ENCODE measurements at places on chromosomes 2 and 18.

GRCh38 chr2:102686479-102687439 lies 67.4 kb downstream of the SLC9A2 start:
- DNase-seq, result no peak

DNA sequence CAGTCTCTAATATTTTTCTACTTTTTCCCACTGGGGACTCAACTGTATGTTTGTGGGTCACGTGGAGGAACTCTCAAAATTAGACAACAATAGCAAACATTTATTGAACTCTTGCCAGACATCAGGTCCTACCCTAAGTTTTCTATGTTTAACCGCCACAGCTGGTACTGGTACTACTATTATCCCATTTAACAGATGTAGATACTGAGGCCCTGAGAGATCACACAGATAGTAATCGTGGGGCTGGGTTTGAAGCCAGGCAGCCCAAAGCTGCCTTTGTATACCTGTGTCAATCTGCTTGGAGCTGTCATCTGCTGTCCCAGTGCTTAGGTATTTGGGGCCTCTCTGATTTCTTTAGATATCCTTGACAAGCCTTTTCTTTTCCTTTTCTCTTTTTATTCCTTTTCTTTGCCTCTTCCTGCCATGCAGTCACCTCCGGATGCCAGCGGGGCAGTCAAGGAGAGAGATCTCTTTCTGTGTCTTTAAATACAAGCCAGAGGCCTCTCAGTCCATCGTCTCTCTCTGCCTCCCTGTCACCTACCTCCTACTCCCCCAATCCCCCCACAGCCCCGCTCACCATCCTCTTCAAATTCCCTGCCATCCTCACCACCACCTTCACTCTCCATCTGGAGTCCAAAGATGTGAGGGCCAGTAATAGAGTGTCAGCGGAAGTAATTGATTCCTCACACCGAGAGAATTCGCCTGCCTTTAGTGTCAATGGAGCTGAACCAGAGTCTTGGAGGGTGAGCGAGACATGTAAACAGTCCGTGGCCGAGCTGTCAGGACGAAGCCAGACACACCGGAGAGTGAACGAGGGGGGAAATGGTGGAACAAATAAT lies 23.4 kb downstream of the NRP2 start:
- no peak for DNase-seq

- DNase-seq, result no peak
These were observed 120.8 kb downstream of the ESCO1 start for GRCh38 chr18:21479721-21480120.

DNA sequence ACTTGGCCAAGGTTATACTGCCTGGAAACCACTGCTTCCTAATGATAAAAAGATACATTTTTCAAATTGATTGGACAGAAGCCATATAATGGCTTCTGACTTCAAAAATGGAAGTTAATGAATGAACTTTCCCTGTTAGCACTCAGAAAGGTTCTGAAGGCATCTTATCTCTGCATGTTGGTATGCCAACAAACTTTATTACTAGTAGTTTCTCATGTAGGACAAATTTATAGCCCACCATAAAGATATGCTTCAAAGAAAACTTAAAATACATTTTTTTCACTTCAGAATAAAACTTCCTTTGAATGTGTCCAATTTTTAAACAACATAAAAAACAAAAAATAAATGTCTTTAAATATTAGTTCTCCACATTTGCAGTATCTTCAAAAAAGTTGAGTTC lies 10.0 kb downstream of the DOCK10 start:
- DNase-seq, result no peak

DNA sequence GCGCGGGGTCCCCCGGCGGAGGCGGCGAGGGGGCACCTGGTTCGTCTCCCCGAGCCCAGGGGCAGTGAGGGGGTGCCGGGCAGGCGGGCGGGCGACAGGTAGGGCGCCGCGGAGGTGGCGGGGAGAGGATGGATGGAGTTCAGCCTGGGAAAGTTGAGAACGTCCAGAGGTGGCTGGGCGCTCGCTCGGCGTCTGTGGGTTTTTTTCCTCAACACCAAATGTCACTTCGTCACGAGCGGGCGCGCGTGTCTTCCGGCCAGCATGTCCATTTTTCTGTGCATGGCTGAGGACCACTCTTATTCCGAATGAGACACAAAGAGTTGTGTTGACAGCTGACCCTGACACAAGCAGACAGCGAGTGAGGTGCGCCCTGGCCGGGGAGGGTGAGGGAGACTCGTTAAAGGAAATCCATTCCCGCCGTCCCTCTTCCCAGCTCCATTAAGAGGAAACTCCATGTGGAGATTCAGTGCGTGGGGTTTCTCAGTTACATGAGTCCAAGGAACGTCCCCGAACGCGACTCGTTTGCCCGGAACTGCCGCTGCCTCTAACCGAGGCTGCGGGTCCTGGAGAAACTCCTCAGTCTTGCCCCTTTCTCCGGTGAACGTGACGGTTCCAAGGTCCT lies 859 bp downstream of the GREB1L start:
- no peak for DNase-seq

DNA sequence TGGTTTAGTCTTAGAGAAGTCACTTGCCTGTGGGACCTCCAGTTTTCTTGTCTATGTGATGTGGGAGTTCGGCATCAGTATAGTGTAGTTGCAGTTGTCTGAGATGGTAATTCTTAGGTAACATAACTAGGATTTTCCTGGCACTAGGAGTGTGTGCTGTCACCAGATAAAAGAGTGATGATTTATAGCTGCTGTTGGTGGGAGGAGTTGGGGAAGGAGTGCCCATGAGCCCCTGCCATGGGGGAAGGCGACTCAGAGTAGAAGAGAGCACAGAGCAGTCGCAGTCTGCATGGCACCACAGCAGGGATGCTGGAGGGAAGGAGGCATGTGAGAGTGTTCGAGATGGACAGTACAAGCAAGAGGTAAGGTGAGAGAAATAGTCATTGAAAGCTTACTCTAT lies 38.7 kb downstream of the ATP9B start:
- no peak for DNase-seq

DNA sequence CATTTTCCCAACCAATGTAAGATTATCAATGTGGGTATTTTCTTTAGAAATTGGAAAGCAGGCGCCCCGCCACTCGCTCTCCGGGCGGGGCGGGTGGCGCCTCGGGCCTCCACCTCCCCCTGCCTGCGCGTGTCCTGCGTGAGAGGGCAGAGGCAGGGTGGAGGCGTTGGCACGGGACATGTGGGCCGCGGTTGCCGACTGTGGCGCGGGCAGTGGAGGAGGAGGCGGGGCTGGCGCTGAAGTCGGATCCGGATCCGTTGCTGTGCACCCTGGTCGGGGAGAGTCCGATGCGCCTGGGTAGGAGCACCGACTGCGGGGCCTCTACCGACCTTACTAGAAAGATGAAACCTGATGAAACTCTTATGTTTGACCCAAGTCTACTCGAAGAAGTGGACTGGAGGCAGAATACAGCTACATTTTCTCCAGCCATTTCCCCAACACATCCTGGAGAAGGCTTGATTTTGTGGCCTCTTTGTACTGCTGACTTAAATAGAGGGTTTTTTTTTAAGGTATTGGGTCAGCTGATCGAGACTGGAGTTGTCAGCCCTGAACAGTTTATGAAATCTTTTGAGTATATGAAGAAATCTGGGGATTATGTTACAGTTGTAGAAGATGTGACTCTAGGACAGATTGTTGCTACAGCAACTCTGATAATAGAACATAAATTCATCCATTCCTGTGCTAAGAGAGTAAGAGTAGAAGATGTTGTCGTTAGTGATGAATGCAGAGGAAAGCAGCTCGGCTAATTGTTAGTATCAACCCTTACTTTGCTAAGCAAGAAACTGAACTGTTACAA lies 37.9 kb downstream of the PMS1 start:
- DNase-seq, result no peak

- no peak for DNase-seq
These were observed 58.7 kb downstream of the HK2 start for GRCh38 chr2:74892609-74893008.

DNA sequence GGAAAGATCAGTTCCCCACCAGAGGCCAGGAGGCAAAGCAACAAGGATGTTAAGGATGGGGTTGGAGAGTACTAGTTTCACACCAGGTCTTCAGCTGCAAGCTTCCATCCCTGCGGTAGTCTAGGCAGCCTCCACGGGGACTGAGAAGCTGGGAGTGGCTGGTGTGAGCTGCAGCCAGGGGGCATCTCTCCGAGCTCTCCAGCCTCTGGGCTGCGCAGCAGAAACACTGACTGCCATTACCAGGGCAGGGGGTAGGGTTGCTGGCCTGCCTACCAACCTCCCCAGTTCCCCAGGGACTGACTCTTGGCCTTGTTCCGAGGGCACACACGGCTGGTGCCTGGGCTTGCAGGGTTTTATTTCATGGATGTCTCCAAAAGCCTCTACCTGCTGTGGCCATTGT lies 15.9 kb downstream of the GATA6 start:
- DNase-seq, result no peak

DNA sequence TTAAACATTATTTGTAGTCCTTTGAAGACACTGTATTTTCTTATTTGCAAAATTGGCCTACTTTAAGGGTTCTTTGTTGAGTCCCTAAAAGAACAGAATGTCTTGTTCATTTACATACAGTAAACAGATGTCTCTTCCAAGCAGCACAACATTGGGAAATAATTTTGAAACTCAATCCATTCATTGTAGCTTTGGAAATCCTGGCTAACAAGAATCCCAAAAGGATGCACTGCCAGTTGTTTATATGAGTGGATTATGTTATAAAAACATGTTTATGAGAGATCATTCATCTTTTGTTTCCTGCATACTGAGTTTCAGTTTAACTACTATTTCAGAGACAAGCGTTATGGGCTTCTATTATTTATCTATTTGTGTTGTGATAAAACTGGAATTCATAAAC lies 499.3 kb downstream of the PID1 start:
- no peak for DNase-seq

Measured in caudate nucleus (tissue), 63 donors.